ENCODE measurements at places on chromosomes 11 and 22.

- peak; percentile 34 for DNase-seq
Measured at GRCh38 chr11:127074151-127074761, 73.7 kb upstream of the KIRREL3 start.

- no peak for DNase-seq
Measured at GRCh38 chr22:26986884-26987283, 329.5 kb downstream of the MIAT start.

GRCh38 chr11:117792241-117792640, 4.8 kb downstream of the DSCAML1 start:
- no peak for DNase-seq

GRCh38 chr22:38754751-38755154, 1.0 kb downstream of the SUN2 start:
- DNase-seq, result peak; percentile 66

GRCh38 chr11:62905296-62905695, 15.9 kb downstream of the CHRM1 start:
- no peak for DNase-seq

- no peak for DNase-seq
Measured at GRCh38 chr11:87976009-87976408, 199.2 kb downstream of the RAB38 start.

- DNase-seq, result no peak
Measured at GRCh38 chr11:1770061-1770460, 6.3 kb upstream of the CTSD start.

DNA sequence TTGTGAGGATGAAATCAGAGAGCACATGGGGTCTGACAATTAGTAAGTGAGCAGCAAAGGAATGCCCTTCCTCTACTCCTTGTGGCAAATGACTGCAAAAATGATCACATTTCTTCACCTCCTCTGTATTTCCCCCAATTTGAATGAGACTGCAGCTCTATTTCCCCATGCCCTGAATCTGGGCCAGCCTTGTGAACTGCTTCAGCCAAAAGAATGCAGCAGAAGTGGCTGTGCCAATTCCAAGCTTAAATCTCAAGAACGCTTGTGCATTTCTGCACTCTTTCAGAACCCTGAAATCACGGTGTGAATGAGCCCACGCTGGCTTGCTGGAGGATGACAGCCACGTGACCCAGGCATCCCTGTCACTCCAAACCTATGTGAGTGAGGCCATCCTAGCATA, 9.9 kb downstream of the SLC43A3 start:
- DNase-seq, result no peak

DNA sequence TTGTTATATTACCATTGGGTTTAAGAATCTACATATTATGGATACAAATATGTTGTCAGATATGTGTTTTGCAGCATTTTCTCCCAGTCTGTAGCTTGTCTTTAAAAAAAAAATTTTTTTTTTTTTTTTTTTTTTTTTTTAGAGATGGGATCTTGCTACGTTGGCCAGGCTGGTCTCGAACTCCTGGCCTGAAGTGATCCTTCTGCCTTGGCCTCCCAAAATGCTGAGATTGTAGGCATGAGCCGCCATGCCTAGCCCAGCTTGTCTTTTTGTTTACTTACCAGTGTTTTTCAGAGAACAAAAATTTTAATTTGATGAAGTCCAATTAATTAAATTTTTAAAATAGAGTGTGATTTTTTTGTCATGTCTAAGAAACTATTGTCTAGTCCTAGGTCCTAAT, 29.8 kb downstream of the INCENP start:
- no peak for DNase-seq

DNA sequence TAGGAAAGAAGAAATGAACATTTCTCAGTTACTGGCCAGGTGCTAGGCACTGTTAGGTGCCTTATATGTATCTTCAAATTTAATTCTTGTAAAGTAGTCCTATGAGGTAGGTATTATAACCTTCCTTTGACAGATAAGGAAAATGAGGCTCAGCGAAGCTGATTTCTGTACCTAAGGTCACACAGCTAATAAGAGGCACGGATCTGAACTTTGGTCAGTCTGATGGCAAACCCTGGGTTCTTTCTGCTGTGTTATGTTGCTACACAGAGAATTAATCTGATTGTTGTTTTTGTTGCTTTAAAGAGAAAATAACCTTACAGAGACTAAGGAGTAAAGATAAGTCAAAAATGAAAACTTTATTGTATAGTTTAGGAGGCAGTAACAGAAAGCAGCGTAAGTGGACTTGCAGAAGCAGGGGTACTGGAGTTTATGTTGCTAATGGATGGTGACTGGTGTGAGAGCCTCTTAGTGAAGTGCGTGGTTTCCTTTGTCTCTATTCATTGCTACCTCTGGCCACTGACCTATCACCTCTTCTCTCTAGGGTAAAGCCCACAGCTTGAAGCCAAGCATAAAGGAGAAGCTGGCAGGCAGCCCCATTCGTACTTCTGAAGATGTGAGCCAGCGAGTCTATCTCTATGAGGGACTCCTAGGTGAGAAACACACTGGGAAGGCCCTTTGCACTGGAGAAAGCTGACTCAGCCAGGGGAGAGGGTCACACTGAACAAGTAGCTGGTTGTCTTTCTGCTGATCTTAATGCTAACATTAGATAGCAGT, 38.3 kb downstream of the MADD start:
- no peak for DNase-seq

All from GM20000 (cell line).